Activated CD8-positive, alpha-beta T cell treated with anti-CD3 and anti-CD28 coated beads for 36 hours (primary cell): ENCODE measurements at places on chromosomes 1 and 21. TPM values are rescaled to one million over a fixed set of nuclear protein-coding genes. Genes with fewer than 3 reads are reported as not detected.

DNA sequence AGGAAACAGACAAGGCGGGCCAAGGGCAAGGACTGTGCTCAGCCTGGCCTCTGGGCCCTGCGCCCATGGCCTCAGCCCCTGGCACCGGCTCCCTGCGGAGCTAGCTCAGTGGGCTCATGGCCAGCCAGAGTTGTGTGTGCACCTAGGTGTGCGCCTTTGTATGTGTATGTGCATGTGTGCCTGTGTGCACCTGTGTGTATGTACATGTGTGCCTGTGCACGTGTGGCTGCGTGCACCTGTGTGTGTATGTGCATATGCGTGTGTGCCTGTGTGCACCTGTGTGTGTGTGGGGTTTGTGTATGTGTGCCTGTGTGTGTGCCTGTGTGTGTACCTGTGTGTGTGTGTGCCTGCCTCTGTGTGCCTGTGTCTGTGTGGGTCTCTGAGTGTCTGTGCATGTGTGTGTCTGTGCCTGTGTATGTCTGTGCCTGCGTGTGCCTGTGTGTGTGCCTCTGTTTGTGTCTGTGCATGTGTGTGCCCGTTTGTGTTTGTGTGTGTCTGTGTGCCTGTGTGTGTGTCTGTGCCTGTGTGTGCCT, 7.4 kb downstream of the GPR137B start:
- DNase-seq = no peak

DNA sequence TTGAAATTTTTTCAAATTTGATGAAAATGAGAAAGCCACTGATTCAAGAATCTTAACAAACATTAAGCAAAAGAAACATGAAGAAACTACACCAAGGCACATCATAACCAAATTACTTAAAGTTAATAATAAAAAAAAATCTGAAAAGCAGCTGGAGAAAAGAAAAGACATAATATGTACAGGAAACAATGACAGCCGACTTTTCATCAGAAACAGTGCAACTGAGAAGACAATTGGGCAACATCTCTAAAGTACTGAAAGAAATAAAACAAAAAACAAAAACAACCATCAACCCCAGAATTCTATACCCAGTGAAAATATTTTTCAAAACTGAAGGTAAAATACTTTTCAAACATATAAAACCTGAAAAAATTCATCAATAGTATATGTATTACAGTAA, 73.8 kb upstream of the DMRTA2 start:
- DNase-seq = no peak

GRCh38 chr1:116878804-116879477, 30.8 kb upstream of the PTGFRN start:
- DNase-seq = peak; percentile 34

- DNase-seq = no peak
These were observed 499 bp upstream of the CRTC2 start for GRCh38 chr1:153958961-153959260.

HTR1D gene
- total RNA-seq = not detected
